Left lung (tissue), 14 donors: ENCODE measurements at places on chromosomes 5 and 9. TPM values are rescaled to one million over a fixed set of nuclear protein-coding genes. Genes with fewer than 3 reads are reported as not detected.

- DNase-seq, result no peak
Measured at GRCh38 chr5:126106029-126106428, 317.2 kb upstream of the GRAMD2B start.

DNA sequence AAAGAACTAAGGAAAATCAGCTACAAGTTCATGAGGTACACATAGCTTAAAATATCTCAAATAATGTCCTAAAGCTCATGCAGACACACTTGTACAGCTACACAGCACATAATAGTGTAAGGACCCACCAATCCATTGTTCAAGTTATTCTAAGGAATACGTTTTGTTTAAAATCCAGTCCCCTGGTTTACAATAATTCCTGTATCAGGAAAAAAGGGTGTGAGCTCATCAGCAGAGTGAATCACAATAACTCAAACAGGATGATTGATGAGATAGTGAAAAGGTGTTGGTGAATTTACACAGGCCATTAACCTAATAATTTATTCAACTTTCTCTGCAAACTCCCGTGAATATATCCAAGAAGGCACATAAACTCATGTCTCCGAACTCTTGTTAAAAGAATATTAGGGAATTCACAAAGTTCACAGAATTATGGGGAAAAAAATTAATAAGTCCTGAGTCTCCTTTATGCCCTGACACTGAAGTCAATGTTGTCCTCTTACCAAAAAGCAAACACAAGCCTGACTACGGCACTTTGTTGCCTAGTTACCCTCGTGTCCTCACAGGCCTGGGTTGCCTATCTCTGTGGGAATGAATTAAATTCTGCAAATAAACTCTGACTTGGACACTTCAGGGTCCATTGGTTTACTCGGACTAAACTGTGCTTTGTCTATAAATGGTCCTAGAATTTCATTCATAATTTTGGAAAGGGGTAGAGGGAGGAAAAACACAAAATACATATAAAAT, 142.8 kb upstream of the PDE4D start:
- no peak for DNase-seq

- peak; percentile 26 for DNase-seq
Measured at GRCh38 chr9:92736563-92737215, 27.9 kb downstream of the BICD2 start.

- DNase-seq, result no peak
Measured at GRCh38 chr9:130220352-130220751, 45.2 kb upstream of the HMCN2 start.

GRCh38 chr9:120905315-120906164, 21.1 kb downstream of the TRAF1 start:
- DNase-seq, result no peak

DNA sequence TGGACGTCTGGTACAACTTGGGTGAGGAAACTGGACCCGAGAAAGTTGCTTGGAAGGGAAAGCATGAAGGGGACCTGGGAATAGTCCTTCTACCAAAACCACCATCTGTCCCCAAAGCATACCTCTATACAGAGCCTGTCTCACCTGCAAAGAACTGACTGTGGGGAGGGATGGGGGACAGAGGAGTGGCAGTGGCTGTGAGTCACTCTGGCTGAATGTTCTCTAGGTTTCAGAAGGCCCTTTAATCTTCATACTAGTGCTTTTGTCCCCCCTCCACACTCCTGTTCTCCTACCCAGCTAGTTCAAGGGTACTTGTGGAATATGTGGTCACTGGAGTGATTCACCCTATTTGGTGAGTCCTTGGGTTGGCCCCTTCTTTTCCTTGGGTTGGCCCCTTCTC, 109.3 kb upstream of the RUSC2 start:
- no peak for DNase-seq

DNA sequence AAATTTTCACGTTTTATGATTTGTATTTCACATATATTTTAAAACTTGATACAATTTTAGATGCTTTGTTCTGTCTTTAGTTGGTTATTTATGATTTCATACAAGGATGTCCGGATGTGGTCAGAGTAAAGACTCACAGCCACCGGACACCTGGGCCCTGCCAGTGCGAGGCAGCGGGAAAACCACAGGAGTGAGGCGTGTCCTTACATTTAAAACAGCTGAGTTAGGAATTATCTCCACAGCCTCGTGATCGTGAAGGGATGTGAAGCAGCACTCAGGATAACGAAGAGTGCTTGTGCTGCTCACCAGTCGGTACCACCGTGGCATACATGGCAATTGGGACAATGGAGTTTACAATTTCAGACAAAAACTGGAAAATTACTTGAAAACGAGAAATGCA, 14.0 kb downstream of the SNX18 start:
- no peak for DNase-seq

GRCh38 chr9:100602342-100602801, 24.5 kb downstream of the CAVIN4 start:
- peak; percentile 36 for DNase-seq

GRCh38 chr9:81575956-81576355, 113.4 kb downstream of the TLE1 start:
- DNase-seq, result no peak

- no peak for DNase-seq
Measured at GRCh38 chr9:15400281-15400941, 22.3 kb upstream of the SNAPC3 start.

DNA sequence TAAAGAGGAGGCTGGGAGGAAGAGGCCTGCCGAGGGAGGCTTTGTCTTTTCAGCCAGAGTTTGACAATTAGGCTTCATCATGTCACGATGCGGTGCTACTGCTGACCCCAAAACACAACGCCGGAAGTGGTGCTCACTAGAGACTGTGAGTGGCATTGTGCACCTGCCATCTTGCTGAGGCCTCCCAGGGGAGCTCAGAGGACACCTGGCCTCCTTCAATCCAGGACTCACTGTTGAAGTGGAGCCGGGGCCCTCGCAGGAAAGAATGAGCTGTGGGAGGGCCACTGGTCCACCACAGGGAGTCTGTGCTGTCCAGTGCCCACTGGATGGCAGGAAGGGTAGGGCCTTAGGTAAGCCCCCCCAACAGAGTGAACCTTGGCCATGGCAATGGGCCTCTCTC, 12.7 kb upstream of the SLC25A48 start:
- DNase-seq, result no peak

DNA sequence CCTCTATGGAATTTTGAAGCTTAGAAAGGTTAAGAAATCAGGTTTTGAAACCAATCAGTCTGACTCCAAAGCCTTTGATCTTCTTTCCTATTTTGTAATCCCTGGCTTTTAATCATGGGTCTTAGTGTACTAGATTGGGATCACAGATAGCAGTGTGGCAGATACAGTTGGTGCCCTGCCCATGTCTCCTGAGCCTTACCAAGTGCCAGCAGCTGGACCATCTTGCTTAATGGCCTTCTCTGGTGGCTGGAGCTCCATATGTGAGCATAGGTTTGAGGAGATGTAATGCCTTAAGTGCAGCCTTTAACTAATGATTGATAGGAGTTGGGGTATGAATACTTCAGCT, 16.7 kb upstream of the RIC1 start:
- no peak for DNase-seq

DNA sequence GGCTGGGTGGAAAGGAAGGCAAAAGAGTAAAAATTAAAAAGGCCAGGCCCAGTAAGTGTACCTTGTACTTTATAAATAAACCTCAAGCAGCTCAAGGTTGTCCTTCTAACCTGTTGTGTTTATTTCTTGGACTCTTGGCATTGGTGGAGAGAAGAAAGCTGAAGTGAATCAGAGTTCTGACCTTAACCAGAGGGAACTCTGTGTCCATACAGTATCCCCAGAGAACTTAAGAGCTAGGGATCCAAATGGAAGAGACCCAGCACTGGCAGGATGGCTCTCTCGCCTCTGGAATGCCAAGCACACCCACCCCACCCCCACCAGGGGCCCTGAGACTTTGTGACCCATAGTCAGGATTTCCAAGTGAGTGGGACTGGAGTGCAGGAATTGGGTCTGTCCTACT, 14.2 kb downstream of the NUDT2 start:
- no peak for DNase-seq

GRCh38 chr5:73592551-73592950, 27.0 kb downstream of the UTP15 start:
- no peak for DNase-seq

- no peak for DNase-seq
Measured at GRCh38 chr5:40678026-40678425, 1.7 kb upstream of the PTGER4 start.

DNA sequence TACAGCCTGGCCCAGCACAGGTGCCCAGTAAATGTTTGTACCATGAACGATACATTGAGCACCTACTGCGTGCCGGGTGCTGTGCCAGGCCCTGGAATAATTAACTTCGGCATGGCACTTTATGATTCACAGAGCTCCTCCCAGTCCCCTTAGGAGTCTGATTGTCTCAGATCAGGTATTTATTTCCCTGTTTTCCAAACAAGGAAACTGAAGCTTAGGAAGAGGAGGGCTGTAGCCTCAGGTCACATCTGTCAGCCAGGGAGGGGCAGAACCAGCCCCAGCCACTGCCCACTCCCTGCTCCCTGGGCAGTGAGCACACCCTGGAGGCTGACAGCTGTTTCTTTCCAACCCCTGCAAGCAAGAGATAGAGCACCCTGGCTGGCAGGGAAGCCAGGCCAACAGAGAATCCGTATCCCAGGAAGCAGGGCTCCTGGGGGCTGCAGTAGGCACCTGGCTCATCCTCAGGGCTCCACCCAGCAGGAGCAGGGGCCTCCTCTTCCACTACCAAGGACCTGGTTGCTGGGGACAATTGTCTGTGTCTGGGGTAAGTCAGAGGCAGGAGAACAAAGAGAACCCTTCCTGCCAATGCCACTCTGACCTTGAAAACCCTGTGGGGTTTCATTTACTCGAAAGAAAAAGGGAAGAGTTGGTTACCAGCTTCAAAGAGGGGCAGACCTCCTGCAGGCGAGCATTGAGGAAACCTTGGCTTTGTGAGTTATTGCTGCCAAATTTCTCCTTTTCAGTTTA, 69.0 kb downstream of the DAB2IP start:
- no peak for DNase-seq

DNA sequence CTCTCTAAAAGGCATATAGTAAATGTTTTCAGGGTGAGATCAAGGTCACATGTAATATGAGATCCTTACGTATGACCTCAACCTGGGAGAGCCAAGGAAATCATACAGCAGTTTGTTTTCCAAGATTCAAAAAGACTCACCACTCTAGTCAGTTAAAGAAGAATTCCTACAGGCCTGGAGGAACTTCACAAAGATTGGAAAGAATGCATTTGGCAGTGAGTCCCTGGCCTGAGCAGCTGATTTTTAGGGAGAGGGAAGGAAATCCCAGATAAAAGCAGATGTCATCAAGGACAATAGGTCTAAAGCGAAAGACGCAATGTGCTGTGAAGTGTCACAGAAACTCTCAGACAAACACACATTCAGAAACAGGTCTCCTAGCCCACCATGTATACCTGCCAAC, 424.0 kb upstream of the ZNF462 start:
- DNase-seq, result no peak

DNA sequence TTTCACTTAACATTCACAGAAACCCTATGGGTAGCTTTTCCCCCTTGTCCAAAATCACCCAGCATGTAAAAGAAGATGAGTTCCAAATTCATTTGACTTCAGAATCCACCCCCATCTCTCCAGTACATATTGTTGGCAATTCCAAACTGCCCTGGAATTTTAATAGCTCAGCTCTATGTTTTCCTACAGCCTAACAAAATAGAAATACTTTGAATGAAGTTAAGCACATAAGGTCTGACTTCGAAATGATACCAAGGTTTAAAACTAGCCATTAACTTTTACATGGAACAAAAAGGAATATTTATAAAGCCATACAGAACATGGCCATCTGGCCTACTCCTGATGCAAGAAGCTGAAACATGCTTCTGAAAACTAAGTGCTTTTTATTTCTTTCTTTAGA, 634.3 kb downstream of the PDE4D start:
- no peak for DNase-seq

- no peak for DNase-seq
Measured at GRCh38 chr5:107331882-107332281, 338.9 kb downstream of the EFNA5 start.

DNA sequence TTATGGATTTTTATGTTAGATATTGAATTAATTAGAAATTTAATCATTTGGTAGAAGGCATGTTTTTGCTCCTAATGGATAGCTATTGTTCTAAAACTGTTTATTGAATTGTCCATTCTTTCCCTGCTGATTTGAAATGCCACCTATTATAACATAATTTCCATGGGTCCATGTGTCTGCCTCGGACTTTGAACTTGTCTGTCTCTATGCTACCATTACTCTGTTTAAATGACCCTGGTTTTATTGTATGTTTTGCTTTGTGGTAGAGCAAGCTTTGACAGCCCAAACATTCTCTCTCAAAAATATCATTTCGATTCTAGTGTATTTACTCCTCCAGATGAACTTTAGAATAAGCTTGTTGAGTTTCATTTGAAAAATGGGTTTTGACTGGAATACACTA, 120.6 kb downstream of the ARHGEF28 start:
- DNase-seq, result no peak

GRCh38 chr9:136138566-136138965, 19.9 kb upstream of the TMEM250 start:
- DNase-seq, result peak; percentile 71

DNA sequence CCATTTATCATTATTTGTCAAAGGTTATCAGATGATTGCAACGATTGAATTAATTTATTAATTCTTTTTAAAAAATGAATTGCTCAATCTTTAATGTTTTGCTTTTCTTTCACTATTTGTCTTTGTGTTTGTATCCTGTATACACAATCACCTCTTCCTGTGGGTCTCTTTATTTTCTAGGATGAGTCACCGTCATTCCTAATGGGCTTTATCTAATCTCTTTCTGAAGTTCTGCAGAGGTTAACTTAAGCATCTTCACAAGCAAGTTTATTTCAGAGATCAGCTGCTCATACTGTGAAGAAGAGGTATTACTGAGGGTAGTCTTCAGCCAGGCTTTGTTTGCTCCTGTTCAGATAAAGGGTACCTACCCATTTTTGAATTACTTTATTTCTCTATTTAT, 323.9 kb downstream of the NNT start:
- DNase-seq, result no peak

Gene ZFP2
- total RNA-seq, result 1.8 TPM

Gene PPIP5K2
- 71.0 TPM for total RNA-seq

Gene COQ4
- 36.2 TPM for total RNA-seq

Gene PFN3
- total RNA-seq, result not detected

Gene GCNT1
- total RNA-seq, result 17.0 TPM

Gene ADAM19
- total RNA-seq, result 17.1 TPM

Gene LHFPL2
- 89.9 TPM for total RNA-seq

Gene IFNA2
- total RNA-seq, result not detected

Gene RPL7A
- 1,706 TPM for total RNA-seq

Gene CYSRT1
- total RNA-seq, result 0.50 TPM

Gene SGCD
- total RNA-seq, result 15.5 TPM

Gene CCNJL
- total RNA-seq, result 16.0 TPM

Gene TMEM232
- 2.4 TPM for total RNA-seq
